Occipital lobe (tissue), 3 donors: ENCODE measurements at places on chromosomes 13 and 19.
A peak's percentile ranks its signal among the peaks of the same experiment; 100 is the strongest.

- no peak for DNase-seq
Observed at GRCh38 chr19:10862561-10863106, 8.7 kb upstream of the CARM1 start.

GRCh38 chr13:60080850-60081249 is 82.9 kb downstream of the DIAPH3 start:
- DNase-seq, result no peak

DNA sequence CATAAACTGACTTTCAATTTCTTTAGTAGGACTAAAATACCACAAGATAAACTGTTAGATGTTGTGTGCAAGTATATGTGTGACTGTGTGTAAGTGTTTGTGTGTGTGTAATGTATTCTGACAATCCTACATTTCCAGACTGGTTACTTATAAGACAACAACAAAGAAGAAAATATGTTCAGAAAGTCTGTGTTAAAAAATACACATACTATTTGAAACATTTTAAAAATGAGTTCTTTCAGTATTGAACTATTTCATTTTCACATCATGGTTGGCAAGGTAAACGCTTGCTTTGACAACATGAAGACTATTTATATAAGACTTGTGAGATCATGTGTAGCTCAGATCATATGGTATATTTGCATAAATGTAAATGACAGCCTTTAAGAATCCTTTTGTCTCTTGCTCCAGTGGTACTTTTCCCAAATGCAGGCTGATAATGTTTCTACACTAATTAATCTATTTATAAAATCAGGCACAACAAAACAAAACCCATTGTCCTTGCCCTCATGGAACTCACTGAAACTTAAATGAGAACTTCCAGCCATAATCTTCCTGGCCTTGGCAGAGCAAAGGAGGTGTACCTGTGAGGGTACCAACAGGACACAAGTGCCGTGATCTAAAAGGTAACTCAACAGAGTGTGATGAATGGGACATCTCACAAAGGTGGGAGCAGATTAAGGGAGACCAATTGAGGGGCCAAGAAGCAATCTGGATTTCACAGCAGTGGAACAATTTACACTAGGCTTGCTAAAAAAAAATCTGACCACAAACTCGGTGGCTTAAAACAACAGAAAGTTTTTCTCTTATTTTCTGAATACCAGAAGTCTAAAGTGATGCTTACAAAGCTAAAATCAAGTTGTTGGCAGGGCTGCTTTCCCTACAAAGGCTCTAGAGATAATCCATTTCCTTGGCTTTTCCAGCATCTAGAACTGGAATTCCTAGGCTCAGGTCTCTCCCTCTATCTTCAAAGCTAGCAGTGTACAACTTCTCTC is 349.0 kb downstream of the TBC1D4 start:
- DNase-seq, result no peak

DNA sequence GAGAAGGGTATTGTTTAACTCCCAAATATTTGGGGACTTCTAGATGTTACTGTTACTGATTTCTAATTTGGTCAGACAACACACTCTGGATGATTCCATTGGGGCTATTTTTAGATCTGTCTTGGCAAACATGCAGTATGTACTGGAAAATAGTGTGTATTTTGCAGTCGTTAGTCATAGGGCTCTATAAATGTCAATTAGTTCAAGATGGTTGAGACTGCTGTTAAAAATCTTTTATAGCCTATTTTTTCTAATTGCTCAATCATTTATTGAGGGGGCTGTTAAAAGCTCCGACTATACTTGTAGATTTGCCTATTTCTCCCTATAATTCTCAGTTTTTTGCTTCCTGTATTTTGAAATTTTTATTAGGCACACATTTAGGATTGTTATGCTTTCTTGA is 31.4 kb downstream of the PPP5C start:
- DNase-seq, result no peak

DNA sequence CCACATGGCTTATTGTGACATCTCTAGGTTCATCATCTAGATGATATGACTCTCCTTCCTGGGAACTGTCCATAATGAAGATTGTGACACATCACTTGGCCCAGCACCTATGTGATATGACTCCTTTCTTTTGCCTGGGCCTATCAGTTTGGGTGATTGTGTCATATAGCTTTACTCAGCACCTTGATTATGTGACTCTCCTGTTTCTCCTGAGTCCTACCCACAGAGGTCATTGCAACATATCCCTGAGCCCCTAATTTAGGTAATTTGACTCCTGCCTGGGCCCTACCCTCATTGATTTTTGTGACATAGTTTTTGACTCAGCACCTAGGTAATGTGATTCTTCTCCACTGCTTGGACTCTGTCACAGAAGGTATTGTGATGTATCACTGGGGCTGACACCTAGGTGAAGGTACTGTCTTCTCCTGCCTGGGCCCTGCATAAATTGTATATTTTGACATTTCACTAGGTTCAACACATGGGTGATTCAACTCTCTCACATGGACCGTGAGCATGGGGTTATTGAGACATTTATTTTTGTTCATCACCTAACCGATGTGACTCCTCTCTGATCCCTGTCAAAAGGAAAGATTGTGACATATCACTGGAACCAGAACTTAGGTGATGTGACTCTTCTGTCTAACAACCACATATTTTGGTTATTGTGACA is 26.2 kb upstream of the ZNF254 start:
- no peak for DNase-seq

GRCh38 chr19:18385359-18385674 is 641 bp upstream of the GDF15 start:
- no peak for DNase-seq

DNA sequence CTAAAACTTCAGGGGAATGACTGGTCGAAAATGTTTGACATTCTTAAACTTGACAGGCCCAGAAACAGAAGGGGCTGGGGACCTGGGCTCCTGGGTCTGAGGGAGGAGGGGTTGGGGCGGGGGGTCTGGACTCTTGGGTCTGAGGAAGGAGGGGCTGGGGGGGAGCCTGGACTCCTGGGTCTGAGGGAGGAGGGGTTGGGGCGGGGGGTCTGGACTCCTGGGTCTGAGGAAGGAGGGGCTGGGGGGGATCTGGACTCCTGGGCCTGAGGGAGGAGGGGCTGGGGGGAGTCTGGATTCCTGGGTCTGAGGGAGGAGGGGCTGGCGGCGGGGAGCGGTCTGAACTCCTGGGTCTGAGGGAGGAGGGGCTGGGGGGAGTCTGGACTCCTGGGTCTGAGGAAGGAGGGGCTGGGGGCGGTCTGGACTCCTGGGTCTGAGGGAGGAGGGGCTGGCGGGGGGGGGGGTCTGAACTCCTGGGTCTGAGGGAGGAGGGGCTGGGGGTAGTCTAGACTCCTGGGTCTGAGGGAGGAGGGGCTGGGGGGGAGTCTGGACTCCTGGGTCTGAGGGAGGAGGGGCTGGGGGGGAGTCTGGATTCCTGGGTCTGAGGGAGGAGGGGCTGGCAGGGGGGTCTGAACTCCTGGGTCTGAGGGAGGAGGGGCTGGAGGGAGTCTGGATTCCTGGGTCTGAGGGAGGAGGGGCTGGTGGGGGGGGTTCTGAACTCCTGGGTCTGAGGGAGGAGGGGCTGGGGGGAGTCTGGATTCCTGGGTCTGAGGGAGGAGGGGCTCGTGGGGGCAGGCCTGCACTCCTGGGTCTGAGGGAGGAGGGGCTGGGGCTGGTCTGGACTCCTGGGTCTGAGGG is 5.5 kb upstream of the KLK6 start:
- DNase-seq, result no peak

GRCh38 chr13:112231451-112232083 is 144.6 kb upstream of the SPACA7 start:
- DNase-seq, result no peak

- DNase-seq, result peak; percentile 90
Observed at GRCh38 chr19:47239610-47240296, 8.8 kb upstream of the BBC3 start.

- DNase-seq, result no peak
Observed at GRCh38 chr19:3179739-3180293, 1.2 kb downstream of the S1PR4 start.

GRCh38 chr19:11138601-11139300 is 16.8 kb downstream of the SPC24 start:
- peak; percentile 60 for DNase-seq
